Naive B cell (primary cell): ENCODE measurements at places on chromosomes 11 and 22. TPM values are rescaled to one million over a fixed set of nuclear protein-coding genes. Genes with fewer than 3 reads are reported as not detected.

Gene ABCG4
- not detected for polyA plus RNA-seq

Gene ISX
- not detected for polyA plus RNA-seq

Gene GTSE1
- polyA plus RNA-seq = not detected

Gene TP53I11
- 52.6 TPM for polyA plus RNA-seq
